ENCODE measurements at places on chromosomes 5 and 9.

DNA sequence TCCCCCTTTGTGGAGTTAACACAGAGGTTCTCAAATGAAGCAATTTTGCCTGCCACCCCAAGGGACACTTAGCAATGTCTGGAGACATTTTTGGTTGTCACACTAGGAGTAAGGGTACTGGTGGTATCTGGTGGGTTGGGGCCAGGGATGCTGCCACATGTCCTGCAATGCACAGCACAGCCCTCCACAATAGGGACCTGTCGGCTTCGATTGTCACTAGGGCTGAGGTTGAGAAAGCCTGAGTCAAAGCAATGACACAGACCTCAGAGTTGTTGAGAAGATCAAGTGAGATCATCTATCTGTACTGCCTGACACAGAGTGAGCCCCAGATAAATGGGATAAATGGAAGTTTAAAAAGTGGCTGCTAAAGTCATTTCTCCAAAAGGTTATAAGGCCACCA lies 249.2 kb upstream of the KLF4 start:
- DNase-seq, result no peak

- no peak for DNase-seq
These were observed 3.5 kb downstream of the PANK3 start for GRCh38 chr5:168575391-168576372.

DNA sequence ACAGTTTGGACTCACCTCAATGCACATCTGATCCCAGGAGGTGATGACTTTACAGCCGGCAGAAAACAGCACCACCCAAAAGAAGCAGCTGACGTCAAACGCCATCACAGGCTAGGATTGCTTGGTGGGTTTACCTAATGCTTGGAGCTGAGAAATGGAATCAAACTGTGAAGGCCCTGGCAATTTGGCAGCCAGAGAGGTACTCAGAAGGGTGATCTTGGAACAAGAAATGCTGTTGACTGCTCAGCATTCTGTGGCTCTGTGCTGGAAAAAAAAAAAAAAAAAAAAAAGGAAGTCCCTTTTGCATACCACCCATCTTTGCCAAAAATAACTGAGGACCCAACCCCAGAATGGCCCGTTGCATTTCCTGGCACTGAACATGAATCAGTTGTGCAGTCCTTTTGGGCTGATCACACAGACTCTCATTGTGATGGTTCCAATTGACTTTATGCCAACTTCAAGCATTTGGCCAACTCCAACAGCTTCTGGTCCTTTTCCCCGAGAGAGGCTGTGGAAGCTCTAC lies at the start of gene CD180:
TSS of gene CD180 (minus strand) at position 263 of the 523 bp plus-strand sequence. CDS start at position 105, 158 bp downstream.
- DNase-seq, result no peak

GRCh38 chr5:153480401-153480800 lies 10.1 kb upstream of the GRIA1 start:
- no peak for DNase-seq

GRCh38 chr5:149455889-149456409 lies 76.9 kb upstream of the IL17B start:
- no peak for DNase-seq

GRCh38 chr9:126532019-126532462 lies 81.7 kb upstream of the LMX1B start:
- DNase-seq, result no peak

DNA sequence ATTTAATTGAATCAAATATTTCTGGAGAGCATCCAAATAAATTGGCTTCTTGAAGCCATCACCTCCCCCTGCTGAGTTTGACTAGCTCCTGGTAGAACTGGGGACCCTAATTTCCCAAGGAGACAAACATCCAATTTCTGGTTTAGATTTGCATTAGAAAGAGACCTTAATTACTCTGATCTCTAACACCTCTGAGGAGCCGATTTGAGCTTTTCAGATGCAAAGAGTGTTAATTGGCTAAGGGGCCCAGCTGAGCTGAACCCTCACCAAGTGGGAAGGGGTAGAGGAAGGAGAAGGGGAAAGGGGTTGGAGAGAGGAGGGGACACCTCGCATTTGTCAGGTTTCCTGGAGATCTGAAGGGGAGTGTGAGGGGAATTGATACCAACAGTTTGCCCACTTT lies 145.4 kb upstream of the SHB start:
- DNase-seq, result no peak

All from NCI-H2081 (cell line).